ENCODE measurements at places on chromosomes 6 and 20. TPM values are rescaled to one million over a fixed set of nuclear protein-coding genes. Genes with fewer than 3 reads are reported as not detected.

The KHDC1L gene
- 0.49 TPM for total RNA-seq

The PLCB4 gene
- total RNA-seq = 13.3 TPM

The NHLRC1 gene
- 1.2 TPM for total RNA-seq

The LPIN3 gene
- total RNA-seq = 0.49 TPM

The EYA4 gene
- 0.25 TPM for total RNA-seq
